Left ventricle myocardium superior (tissue), 1 donor: ENCODE measurements at places on chromosomes 3 and 15.

GRCh38 chr15:31268911-31269784 lies 57.5 kb upstream of the KLF13 start:
- DNase-seq = no peak

GRCh38 chr3:197244751-197245150 lies 53.7 kb downstream of the DLG1 start:
- no peak for DNase-seq

DNA sequence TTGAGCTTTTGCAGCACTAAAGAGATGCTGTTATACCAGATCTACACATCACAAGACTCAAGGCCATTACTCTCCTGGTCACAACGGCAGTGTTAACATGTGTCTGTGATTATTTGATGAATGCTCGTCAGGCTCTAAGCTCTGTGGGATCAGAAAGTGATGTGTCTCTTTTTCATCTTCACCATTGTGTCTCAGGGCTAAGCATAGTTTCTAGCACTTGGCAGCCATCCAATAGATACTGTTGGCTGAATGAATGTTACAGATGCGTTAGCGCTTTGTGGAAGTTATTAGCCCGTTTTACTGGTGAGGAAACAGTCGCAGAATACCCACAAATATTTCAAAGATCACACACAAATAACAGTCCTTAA lies 1.2 kb upstream of the FAM81A start:
- DNase-seq = no peak

GRCh38 chr15:52924630-52925029 lies 134.5 kb upstream of the ONECUT1 start:
- no peak for DNase-seq

- DNase-seq = no peak
These were observed 27.8 kb downstream of the GAP43 start for GRCh38 chr3:115651087-115651486.

- DNase-seq = no peak
These were observed 180.3 kb downstream of the ABHD5 start for GRCh38 chr3:43870844-43871626.

GRCh38 chr3:98521897-98522543 lies 682 bp downstream of the CLDND1 start:
- no peak for DNase-seq

DNA sequence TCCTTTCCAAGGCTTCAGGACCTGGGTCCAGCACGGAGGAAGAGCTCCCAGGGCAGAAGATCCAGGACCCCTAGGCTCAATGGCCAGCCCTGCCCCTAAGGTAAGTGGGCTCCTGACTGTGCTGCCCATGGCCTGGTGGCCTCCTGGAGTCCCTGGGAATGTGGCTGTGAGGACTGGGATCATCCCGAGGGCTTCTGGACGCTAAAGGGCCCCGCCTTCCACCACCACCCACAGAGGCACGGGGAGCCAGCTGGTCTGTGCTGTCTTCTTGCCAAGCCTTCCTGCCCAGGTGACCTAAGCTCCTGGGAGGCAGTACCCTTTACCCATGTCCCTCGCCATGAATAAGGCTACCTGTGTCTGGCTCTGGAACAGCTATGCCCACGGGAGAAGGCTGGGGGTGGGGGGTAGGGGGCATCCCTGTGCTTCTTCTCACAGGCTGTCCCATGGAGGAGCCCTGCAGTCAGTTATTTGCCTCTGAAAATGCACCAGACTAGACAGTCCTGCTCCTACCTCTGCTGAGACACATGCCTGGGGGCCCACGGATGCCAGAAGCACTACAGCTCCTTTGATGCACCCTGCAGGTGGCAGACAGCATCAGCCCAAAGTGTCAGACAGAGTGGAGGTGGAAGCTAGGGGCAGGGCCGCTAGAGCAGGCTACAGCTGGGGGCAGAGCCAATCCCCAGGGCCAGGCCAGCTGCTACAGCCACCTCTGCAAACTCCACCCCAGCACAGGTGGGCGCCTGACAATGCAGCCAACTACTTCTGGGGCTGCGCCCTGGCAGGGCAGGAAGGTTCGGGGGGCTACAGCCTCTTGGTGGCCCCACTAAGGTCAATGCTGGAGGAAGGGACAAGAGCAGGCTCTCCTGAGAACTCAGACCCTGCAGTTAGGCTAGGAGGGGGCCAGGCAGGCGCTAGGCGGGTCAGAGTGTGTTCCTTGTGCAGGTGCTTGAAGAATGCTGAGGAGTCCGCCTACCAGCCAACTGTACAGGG lies 90.9 kb downstream of the SEC22A start:
- DNase-seq = no peak

GRCh38 chr15:67735896-67736295 lies 89.4 kb upstream of the SKOR1 start:
- no peak for DNase-seq

DNA sequence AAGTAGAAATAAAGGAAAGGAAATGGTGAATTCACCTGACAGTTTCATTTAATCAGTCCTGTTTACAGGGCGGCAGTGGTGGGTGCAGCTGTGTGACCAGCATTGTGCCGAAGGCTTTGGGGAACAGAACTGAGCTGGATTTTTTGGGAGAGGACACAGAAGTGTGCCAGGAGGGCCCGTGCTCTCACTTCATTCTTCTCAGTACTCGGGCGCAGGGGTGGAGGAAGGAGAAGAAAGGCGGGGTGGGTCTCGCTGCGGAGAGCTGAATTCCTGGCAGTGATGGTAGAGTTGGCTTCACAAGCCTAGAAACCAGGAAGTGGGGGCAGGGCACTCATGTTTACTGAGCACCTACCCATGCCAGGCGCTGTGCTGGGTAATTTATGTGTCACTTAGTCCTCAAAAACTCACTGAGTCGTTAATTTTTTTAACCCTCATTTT lies 64.6 kb downstream of the CRTC3 start:
- DNase-seq = peak; percentile 69

DNA sequence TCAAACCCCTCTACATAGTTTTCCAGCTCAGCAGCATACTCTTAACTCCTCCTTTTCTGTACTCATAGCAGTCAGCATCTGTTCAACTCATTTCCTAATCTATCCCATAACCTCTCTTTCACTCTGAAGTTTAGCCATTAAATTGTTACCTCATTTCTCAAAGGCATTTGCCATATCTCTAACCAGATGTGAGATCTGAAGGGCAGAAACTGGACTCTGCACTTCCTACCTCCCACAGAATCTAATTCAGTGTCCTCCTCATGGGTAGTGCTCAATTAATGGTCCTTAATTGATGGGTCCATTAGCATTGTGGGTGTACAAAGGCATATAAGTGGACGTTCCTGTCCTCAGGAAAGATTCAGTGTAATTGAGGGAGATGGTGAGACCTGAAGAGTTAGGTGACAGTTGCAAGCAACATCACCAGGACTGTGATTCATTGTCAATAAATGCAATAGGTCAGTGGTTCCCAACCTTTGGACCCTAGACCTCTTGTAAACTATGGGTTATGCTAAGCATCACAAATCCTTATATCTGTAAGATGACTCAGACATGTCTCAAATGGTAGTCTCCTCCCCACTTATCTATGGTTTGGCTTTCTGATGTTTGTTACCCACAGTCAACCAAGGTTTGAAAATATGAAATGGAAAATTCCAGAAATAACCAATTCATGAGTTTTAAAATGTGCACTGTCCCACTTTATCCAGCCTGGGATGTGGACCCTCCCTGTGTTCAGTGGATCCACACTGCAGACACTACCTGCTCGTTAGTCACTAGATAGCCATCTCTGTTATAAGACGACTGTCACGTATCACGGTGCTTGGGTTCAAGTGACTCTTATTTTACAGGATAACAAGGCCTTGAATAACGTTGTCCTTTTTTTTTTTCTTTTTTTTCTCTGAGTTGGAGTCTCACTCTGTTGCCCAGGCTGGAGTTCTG lies 25.0 kb upstream of the UACA start:
- no peak for DNase-seq

- peak; percentile 85 for DNase-seq
These were observed 1.4 kb upstream of the IL17RC start for GRCh38 chr3:9915254-9916141.

GRCh38 chr15:69082554-69082953 lies 68.1 kb downstream of the NOX5 start:
- no peak for DNase-seq

DNA sequence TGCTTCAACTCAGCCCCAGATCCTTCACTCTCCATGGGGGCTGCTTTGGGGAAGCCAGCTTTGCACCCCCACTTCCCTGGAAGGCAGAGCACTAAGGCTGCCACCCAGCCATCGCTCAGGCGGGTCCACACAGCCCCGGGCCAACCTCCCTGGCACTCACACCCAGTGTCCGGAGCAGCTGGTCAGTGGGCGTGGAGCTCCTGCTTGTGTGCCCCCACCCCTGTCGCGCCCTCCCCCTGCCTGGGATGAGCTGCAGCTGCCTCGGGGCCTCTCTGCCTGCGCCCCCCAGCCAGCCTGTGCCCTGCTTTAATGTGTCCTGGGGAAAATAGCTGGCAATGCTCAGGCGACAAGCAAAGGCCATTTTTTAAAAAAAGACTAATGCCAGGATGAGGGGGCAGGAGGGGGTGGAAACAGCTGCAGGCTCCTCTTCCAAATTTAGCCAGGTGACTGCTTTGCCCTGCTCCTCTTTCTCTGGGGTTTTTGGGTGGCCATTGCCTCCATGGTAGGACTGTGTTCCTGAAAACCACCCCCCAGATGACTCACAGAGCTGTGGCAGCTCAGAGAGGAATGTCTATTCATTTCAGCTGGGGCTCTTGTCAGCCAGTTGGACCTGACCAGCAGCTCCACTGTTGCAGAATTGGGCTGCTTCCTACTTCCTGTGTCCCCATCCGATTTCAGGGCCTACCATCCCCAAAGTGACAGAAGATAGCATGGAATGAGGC lies 65.0 kb downstream of the CEMIP start:
- DNase-seq = no peak

DNA sequence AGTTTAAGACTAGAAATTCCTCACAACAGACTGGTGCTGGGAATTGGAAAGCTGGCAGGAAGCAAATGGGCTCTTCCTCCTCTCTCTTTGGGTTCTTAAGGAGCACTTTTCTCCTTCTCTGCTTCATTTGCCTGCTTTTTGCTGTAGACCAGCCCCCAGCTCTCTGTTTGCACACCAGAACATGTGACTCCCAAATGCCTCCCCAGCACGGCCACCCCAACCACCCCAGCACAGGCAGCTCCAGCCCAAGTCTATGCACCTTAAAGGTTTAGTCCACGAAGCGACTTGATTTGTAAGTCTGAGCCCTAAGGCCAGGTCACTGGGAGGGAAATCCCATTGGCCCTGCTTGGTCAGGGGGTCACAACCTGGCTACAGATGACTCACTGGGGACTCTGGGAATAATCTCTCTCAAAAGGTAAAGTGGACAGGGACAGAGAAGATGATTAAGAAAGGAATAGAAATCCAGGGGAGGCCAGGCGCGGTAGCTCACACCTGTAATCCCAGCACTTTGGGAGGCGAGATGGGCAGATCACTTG lies 377.8 kb upstream of the PROK2 start:
- no peak for DNase-seq

- DNase-seq = no peak
These were observed 31.9 kb downstream of the SMAD6 start for GRCh38 chr15:66733976-66734375.

DNA sequence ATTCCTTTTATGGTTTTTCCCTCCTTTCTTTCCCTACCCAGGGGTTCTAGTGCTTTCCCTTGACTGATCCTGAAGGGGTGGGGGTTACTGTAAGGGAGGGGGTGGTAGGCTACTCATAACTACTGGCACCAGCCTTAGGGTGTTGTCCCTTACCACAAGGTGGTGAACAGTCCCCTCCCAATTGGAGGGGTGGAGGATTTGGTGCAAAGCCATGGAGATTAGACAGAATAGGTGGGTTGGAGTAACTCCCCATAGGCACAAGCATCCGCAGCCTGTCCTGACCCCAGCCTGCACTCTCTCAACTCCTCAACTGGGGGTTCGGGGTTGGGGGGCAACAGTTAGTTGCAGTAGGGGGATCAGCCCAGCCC lies 2.6 kb upstream of the HYAL2 start:
- DNase-seq = no peak

DNA sequence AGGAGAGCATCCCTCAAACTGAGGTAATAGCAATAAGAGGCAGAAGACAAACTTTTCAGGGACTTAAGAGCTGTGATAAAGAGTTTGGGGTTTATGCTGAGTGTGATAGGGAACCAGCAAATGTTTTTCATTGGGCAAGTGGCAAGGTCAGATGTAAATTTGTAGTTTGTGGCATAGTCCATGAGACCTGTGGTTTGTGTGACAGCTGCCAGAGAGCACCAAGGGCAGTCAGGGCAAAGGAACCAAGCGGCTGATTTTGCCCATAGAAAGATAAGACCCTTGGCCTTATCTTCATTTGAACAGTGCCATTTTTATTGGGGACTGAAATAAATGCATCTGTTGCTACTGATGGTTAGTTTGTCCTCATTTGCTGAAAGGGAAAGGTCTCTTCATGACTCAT lies 220.3 kb downstream of the LRRN1 start:
- DNase-seq = no peak

- no peak for DNase-seq
These were observed 44.5 kb upstream of the PDZRN3 start for GRCh38 chr3:73669260-73669659.

DNA sequence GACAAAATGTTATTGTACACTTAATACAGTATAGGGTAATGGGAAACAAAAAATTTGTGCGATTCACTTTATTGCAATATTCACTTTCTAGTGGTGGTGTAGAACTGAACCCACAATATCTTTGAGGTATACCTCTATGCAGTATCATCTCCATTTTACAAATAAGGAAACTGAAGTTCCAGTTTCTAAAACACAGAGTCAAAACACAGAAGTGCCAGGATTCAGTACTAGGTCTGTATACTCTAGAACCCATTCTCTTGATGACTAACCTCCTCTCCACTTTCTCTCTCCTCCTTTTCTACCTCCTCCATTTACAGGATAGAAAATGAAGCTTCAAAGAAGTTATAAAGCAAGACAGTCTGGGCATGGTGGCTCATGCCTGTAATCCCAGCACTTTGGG lies 62.2 kb downstream of the MB21D2 start:
- no peak for DNase-seq

GRCh38 chr15:69713726-69714559 lies 261.3 kb downstream of the RPLP1 start:
- DNase-seq = no peak

DNA sequence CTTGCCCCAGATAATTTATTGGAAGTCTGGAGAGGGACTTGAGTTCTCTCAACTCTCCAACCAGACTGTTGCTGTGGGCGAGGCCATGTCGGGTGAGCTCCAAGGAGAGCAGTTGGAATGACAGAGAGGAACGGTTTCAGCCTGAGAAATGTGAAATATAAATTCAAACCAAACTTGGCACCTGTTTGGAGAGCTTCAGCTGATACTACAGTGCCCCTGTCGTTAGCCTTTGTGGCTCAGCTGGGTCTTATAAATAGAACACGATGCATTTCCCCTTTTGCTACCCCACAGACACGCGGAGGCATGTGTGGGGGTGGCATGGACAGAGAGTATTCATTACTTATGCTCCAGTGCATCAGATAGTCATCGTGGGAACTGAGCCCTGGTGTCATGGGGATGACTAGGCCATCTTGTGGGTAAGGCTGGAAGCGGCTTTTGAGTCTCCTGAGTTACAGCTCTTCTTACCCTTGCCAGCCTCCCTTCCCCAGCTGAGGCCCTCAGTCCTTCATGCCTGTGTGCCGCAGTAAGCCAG lies 15.6 kb downstream of the SMAD3 start:
- peak; percentile 50 for DNase-seq

DNA sequence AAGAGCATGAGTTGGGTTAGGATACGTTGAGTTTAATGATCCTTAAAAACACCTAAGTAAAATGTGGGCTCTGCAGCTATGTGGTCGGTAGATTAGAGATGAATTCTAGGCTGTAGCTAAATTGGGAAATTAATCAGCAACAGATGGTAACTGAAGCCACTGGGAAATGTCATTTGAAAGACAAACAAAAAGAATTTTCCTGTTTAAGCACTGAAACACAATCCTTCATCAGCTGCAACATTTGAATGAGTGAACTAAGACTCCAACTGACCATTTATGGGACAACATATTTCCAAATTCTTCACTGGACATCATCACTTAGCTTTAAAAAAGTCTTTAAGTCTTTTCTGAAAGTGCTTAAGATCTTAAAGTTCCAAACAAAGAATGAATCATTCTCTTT lies 226.9 kb downstream of the ZNF385D start:
- no peak for DNase-seq
